Heart right ventricle (tissue), 16 donors: ENCODE measurements at places on chromosomes 13 and 19. TPM values are rescaled to one million over a fixed set of nuclear protein-coding genes. Genes with fewer than 3 reads are reported as not detected.

DNA sequence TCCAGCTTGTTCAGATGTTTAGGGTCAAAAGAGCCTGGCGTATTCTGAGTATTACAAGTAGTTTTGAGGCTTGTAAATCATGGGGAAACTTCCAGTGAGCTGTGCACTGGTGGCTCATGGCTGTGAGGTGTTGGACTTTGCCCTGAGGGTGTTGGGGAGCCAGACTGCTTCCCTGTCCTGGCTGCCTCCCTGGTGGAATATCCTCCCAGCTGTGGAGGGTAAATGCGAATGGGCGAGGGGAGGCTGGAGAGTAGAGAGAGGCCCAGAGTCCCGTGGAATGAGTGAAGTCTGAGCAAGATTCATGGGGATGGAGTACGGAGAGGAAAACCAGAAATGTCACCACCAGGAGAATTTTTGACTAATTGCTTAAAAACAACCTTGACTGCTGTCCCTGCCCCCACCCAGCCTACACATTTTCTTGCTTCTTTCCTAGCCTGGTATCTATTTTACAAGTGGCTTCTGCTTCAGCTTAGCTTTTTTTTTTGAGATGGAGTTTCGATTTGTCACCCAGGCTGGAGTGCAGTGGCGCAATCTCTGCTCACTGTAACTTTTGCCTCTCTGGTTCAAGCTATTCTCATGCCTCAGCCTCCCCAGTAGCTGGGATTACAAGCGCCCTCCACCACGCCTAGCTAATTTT lies 3.7 kb downstream of the SNRPA start:
- no peak for DNase-seq
- H3K4me1 ChIP-seq: peaks cover 40% of the 10 kb centered on the region
- no peak overlapping the region for H3K4me3 ChIP-seq
- no peak overlapping the region for H3K27ac ChIP-seq
- H3K36me3 ChIP-seq: peaks cover 22% of the 10 kb centered on the region

ZNF793 gene
- 8.1 TPM for total RNA-seq

DNA sequence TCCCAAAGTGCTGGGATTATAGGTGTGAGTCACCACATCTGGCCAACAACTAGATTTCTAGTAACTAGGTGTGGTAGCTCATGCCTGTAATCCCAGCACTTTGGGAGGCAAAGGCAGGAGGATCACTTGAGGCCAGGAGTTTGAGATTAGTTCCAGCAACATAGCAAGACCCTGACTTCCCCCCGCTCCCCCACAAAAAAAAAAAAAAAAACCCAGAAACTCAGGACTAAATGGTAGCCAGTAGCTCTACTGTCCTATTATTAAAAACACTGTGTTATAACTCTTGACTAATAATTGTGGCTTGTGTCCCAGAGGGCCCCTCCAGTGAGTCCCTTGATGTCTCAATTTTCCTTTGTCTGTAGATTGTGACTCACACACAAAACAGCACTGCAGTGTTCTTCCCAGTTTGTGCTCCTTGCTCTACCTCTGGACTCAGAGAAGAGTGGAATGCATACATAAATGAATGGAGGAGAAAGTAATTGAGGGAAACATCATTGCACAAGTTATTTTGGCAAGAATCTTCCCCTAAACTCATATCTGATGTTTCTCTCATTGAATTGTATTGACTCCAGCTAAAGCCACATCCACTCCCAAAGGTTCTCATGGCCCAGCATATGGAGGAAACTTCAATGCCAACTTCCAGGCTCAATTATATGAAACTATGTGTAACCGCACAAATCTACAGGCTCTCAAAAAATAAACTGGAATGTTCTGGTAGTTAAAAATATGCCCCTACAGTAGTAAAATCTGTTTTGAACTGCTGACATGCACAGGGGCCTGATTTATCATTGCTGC lies 8.8 kb downstream of the TPT1 start:
- DNase-seq: no peak
- H3K4me3 ChIP-seq: no peak overlapping the region
- H3K4me1 ChIP-seq: peaks cover 79% of the 10 kb centered on the region

SHISA7 gene
- total RNA-seq: not detected

- H3K27ac ChIP-seq: no peak overlapping the region
- DNase-seq: no peak
- no peaks in the 10 kb centered on the region for H3K4me1 ChIP-seq
- H3K27me3 ChIP-seq: no peaks in the 10 kb centered on the region
- H3K4me3 ChIP-seq: no peak overlapping the region
- H3K36me3 ChIP-seq: no peaks in the 10 kb centered on the region
These were observed 301.6 kb downstream of the SLITRK6 start for GRCh38 chr13:85497652-85498051.

DNA sequence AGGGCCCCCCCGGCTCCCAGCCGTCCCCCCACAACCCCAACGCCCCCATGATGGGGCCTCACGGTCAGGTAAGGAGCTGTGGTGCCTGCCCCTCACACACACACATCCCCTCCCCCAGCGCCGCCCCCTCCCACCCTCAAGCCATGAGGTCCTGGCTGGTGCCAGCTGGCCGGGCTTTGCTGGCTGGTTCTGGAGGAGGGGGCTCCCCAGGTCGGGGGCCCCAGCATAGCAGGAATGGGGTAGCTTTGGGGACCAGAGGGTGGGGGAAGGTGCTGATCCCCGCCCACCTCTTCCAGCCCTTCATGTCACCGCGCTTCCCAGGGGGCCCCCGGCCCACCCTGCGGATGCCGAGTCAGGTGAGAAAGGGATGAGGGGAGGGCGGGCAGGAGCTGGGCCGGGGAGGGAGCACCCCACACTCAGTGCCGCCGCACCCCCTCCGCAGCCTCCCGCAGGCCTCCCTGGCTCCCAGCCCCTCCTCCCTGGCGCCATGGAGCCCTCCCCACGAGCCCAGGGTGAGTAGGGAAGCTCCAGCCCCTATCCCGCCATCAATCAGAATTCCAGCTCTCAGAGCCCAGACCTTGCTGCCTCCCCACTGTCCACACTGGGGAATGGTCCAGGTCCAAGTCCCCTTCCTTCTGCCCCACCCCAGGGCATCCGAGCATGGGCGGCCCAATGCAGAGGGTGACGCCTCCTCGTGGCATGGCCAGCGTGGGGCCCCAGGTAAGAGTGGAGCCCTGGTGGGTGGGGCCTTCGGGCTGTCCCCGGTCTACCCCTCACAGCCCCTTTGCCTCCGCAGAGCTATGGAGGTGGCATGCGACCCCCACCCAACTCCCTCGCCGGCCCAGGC lies 6.4 kb downstream of the ISYNA1 start:
- H3K27ac ChIP-seq: no peak overlapping the region
- peaks cover 28% of the 10 kb centered on the region for H3K36me3 ChIP-seq
- no peak for DNase-seq
- H3K27me3 ChIP-seq: peaks cover 1% of the 10 kb centered on the region
- peaks cover 67% of the 10 kb centered on the region for H3K4me1 ChIP-seq
- no peak overlapping the region for H3K4me3 ChIP-seq

GRCh38 chr19:4987692-4988370 lies 18.9 kb downstream of the KDM4B start:
- H3K27ac ChIP-seq: peak overlapping the region; percentile 34
- no peak overlapping the region for H3K4me3 ChIP-seq
- H3K4me1 ChIP-seq: peaks cover 60% of the 10 kb centered on the region
- no peak for DNase-seq
- H3K27me3 ChIP-seq: no peaks in the 10 kb centered on the region

STAP2 gene
- 1.5 TPM for total RNA-seq

GRCh38 chr19:58277748-58278540 lies 811 bp upstream of the ZNF8 start:
- peak overlapping the region; percentile 97 for H3K27ac ChIP-seq
- no peaks in the 10 kb centered on the region for H3K27me3 ChIP-seq
- H3K4me3 ChIP-seq: peak overlapping the region; percentile 93
- DNase-seq: no peak

DNA sequence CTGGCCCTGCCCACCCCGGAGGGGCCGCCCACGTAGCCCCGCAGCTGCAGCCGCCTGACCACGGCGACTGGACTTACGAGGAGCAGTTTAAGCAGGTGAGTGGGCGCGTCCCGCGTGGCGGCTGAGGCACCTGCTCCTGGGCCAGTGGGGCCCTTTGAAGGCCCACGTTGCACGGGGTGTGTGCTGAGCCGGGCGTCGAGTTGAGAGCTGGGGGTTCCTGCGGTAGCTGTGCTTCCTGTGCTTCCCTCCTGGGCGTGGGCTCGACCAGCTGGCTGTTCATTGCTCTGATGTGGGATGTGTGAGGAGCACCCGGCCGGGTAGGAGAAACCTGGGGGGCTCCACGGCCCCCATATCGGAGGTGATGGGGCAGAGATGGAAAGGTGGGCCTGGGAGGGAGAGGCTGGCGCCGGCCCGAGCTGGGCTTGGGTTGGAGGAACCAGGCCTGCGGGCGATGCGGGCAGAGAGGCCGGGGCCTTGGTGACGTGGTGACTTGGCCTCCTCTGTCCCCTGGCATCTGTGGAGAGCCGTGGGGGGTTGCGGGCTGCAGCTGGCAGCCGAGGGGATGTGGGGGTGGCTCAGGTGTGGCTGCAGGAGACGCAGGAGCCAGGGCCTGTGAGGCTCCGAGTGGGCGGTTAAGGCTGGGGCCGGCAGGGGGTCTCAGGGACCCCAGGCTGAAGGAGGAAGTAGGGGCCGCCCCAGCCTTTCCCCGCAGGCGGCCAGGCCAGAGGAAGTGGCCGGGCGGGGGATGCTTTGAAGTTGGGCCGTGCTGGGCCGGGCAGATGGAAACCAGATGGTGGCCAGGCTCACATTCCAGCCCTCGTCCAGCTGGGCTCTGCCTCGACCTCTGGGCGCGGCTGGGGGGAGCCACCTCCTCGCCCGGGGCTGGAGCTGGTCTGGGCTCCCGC lies 7.1 kb downstream of the ARID3A start:
- peak overlapping the region; percentile 56 for H3K27ac ChIP-seq
- DNase-seq: peak; percentile 79
- H3K36me3 ChIP-seq: peaks cover 4% of the 10 kb centered on the region
- H3K4me3 ChIP-seq: peak overlapping the region; percentile 33
- H3K27me3 ChIP-seq: no peaks in the 10 kb centered on the region

GRCh38 chr13:31747291-31747690 lies 8.0 kb downstream of the RXFP2 start:
- no peaks in the 10 kb centered on the region for H3K27me3 ChIP-seq
- no peaks in the 10 kb centered on the region for H3K36me3 ChIP-seq
- no peak overlapping the region for H3K27ac ChIP-seq

LAMP1 gene
- total RNA-seq: 87.0 TPM

CDC37 gene
- total RNA-seq: 106 TPM

C13orf42 gene
- total RNA-seq: not detected

DNA sequence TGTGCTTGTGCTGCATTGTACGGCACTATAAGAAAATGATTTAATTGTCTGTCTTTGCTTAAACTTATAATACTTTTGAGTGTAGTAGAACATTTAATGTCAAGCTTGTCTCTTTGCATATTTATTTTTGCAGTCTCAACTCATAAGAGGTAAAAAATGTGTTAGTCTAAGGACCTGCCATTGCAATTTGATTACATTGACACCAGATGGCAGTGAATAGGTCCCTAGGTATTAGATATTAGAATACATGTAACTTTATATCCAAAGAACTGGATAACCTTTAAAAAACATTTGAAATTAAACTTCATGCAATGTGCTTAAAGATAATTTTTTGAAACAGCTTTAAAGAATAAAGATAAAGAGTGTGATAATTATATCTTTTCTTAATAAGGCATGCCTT lies 1421.3 kb downstream of the OLFM4 start:
- no peak overlapping the region for H3K27ac ChIP-seq
- no peaks in the 10 kb centered on the region for H3K36me3 ChIP-seq

DNA sequence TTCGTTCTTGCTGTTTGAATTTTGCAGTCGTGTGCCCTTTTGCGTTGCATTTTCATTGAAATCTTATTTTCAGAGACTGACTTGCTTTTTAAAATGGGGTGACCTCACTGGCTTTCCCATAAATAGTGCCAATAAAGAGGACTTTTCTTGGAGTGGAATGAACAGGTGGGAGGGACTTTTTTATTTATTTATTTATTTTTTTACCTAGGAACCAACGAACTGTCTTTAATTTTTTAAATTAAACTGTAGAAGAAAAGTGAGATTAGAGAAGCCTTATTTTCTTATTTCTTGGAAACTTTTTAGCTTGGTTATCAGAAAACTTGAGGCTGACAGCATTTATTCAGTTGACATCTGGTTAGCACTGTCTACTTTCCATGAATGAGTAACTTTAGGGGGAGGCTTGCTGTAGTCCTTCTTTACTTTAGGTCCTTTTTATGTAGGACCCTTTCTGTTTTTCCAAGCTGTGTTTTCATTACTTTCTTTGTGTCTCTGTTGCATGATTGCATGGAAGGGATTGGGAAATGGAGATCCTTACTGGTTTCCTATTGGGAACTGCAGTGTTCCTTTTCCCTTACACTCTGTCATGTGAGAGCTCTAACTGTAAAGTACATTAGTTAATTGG lies 1.7 kb downstream of the SLAIN1 start:
- peak overlapping the region; percentile 58 for H3K4me3 ChIP-seq
- H3K27me3 ChIP-seq: peaks cover 8% of the 10 kb centered on the region

RYR1 gene
- total RNA-seq: 0.64 TPM

- DNase-seq: no peak
- H3K36me3 ChIP-seq: no peaks in the 10 kb centered on the region
- no peak overlapping the region for H3K4me3 ChIP-seq
- no peak overlapping the region for H3K27ac ChIP-seq
These were observed 2.2 kb downstream of the ZIC2 start for GRCh38 chr13:99983499-99984401.

DNA sequence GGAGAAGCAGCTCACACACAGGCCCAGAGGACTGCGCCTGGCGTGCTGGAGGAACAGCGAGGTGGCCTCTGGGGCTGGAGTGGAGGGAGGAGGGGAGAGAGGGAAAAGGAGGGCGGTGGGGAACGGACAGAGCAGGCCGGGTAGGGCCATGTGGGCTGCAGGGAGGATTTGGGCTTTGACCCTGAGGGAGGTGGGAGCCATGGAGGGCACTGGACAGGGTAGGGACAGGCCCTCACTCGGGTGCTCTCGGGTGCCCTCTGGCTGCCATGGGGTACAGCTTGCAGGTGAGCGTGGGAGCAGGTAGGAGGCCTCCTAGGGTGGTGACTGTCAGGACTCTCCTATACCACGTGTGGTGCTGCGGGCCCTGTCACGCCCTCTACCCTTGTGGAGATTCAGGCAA lies 22.8 kb downstream of the PLIN4 start:
- no peak overlapping the region for H3K4me3 ChIP-seq
- H3K27me3 ChIP-seq: no peaks in the 10 kb centered on the region
- H3K4me1 ChIP-seq: no peaks in the 10 kb centered on the region
- H3K36me3 ChIP-seq: peaks cover 4% of the 10 kb centered on the region

DNA sequence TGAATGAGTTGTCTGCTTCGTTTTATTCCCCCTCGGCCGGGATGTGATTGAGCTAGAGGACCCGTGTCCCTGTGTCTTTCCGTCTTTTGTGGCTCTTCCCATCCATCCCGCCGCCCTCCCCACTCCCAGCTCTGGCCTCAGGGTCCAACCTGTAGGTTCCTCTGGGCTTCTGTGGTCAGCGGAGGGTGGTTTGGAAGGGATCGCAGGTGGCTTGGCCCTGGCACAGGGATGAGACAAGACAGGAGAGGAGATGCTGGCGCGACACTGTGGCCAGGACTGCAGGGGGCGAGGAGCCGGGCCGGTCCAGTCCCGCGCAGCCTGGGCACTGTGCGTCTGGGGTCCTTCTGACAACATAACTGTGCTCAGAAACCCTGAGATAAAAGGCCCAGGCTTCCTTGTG lies 2.0 kb downstream of the EVI5L start:
- no peaks in the 10 kb centered on the region for H3K36me3 ChIP-seq
- no peak for DNase-seq
- no peaks in the 10 kb centered on the region for H3K27me3 ChIP-seq
- H3K4me1 ChIP-seq: peaks cover 17% of the 10 kb centered on the region
- H3K4me3 ChIP-seq: no peak overlapping the region

SLC5A5 gene
- not detected for total RNA-seq

- no peaks in the 10 kb centered on the region for H3K4me1 ChIP-seq
- no peaks in the 10 kb centered on the region for H3K27me3 ChIP-seq
- DNase-seq: no peak
- H3K36me3 ChIP-seq: no peaks in the 10 kb centered on the region
- H3K4me3 ChIP-seq: no peak overlapping the region
These were observed 122.3 kb downstream of the PCCA start for GRCh38 chr13:100211016-100211710.

AKAP11 gene
- total RNA-seq: 21.1 TPM
